HFF-Myc (cell line): ENCODE measurements at places on chromosomes 12 and 14.

DNA sequence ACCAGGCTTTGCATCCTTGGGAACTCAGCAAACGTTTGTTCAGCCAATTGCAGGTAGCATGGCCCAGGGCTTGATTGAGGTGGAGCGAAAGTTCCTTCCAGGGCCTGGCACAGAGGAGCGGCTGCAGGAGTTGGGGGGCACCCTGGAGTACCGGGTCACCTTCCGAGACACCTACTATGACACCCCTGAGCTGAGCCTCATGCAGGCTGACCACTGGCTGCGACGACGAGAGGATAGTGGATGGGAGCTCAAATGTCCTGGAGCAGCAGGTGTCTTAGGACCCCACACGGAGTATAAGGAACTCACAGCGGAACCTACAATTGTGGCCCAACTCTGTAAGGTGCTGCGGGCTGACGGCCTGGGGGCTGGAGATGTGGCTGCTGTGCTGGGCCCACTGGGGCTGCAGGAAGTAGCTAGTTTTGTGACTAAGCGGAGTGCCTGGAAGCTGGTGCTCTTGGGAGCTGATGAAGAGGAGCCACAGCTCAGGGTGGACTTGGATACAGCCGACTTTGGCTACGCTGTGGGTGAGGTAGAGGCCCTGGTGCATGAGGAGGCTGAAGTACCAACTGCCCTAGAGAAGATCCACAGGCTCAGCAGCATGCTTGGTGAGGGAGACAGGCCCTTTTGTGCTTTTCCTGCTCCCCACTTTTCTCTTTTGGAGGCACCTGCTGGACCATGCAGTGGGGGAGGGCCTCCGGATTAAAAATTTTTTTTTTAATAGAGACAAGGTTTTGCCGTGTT lies 799 bp downstream of the THTPA start:
- no peak for DNase-seq

GRCh38 chr14:89445273-89445973 lies 28.4 kb upstream of the FOXN3 start:
- no peak for DNase-seq

DNA sequence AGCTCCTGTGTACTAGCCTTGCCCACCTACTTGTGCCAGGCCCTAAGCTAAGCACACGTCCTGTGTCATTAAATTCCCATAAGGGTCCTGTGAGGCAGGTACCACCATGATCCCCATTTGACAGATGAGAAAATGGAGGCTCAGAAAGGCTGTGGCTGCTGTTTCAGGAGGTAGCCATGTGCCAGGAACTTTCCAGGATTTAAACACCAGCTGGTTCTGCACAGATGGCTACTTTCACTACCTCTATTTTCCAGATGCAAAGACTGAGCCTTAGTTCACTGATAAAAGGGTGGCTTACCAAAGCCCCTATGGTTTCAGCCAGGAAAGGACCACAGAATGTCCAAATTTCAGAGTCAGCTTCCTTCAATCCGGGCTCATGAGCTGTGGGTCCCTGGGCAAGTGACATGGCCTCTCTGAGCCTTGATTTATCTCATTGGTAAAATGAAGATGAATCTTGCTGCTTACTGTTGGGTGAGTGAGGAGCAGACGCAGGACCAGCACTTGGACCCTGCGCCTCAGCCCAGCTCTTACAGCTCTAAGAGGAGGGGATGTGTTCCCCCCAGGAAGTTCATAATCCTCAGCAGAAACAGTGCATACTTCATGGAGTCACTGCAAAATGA lies 23.5 kb downstream of the CMKLR1 start:
- no peak for DNase-seq

GRCh38 chr14:30597504-30597903 lies 24.6 kb upstream of the SCFD1 start:
- DNase-seq = no peak
